Activated B cell treated with CpG ODN at 0.5 μM for 24 hours (primary cell): ENCODE measurements at places on chromosomes 4 and X.

GRCh38 chr4:24895461-24895860, 17.4 kb downstream of the CCDC149 start:
- DNase-seq: no peak

DNA sequence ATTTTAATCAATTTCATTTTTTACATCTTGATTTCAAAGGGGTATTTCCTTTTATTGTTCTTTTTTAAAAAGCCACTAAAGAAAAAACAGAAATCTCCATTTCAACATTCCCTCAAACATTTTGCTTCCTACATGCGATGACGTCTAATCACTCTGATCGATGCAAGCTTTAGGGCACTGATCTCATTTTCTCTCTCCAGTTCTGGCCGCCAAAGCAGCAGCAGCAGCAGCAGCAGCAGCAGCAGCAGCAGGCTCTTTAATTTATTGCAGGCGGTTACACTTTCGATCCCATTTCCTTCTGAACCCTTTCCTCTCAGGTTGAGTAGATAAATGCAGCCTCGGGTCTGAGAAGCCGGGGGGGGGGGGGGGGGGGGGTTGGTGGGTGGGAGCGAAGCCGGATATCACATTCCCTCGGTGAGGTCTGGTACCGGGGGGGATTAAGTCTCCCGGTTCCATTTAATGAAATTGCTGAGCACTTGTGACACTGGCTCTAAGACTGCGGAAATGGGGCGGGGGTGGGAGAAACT, 3.4 kb upstream of the PCDH7 start:
- no peak for DNase-seq

GRCh38 chr4:182197611-182198010, 45.6 kb upstream of the TENM3 start:
- no peak for DNase-seq

DNA sequence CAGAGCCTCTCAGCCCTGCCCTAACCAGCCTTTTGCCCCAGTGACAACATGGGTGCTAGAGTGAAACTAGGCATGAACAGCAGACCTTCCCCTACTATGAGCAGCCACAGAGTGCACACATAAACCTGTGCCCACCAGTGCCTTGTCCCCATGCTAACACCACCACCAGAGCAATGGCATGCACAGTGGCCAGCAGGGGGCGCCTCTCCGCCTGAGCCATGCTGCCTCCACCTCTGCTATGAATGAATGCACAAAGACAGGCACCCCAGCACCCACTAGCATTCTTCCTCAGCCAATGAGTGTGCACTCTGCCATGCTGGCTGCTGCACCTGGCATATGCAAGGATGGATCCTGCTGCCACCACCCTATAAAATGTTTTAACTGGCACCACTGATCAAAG, 286.9 kb upstream of the FGF16 start:
- DNase-seq: no peak

- DNase-seq: no peak
Observed at GRCh38 chr4:140254651-140255299, 100.8 kb upstream of the MAML3 start.

DNA sequence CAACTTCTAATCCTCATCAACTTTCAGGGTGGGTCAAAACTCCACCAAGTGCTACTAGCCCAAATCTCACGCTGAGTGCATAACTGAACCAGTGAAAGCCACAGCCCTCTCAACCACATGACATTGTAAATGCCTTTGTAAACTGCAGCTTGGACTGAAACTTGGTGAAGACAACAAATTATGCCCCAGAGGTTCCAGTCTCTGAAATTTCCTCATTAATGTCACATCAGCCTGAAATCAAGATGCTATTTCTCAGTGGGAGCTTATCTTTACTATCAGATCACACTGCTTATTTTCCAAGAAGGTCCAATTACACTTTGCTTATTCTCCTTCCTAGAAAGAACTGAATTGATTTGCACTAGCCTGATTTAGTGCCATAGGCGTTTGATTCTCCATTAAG, 46.6 kb downstream of the SOWAHB start:
- DNase-seq: no peak

DNA sequence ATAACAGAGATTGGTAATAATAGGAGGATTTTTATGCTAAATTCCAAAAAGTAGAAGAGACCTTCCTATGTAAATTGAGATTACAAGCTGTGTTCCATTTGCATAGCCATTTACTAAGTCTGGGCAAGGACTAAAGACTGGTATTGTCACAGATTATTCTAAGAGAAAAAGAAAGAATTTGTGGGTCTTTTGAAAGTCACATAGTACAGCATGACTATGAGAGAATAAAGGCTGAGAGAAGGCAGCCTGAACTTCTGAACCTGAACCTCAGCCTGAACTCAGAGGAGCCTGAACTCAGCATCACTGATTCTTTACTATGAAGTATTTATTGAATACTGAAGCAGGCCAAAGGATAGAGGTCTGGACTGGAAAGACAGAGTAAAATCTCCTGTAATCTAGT, 297.5 kb downstream of the STPG2 start:
- no peak for DNase-seq

GRCh38 chrX:68175562-68175961, 257.7 kb downstream of the OPHN1 start:
- DNase-seq: no peak

DNA sequence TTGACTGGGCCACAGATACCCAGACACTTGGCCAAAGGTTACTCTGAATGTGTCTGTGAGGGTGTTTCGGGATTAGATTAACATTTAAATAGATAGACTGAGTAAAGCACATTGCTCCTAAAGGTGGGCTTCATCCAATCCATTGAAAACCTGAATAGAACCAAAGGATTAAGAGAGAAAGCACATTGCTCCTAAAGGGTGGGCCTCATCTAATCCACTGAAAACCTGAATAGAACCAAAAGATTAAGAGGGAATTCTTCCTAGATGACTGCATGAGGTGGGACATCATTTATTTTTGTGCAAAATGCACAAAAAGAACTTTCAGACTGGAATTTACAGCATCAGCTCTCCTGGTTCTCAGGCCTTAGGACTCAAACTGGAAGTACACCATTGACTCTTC, 351.2 kb upstream of the PCDH10 start:
- DNase-seq: no peak

GRCh38 chr4:13888112-13888511, 260.6 kb upstream of the BOD1L1 start:
- DNase-seq: no peak

- DNase-seq: no peak
Observed at GRCh38 chrX:368811-369562, 17.7 kb downstream of the PPP2R3B start.

DNA sequence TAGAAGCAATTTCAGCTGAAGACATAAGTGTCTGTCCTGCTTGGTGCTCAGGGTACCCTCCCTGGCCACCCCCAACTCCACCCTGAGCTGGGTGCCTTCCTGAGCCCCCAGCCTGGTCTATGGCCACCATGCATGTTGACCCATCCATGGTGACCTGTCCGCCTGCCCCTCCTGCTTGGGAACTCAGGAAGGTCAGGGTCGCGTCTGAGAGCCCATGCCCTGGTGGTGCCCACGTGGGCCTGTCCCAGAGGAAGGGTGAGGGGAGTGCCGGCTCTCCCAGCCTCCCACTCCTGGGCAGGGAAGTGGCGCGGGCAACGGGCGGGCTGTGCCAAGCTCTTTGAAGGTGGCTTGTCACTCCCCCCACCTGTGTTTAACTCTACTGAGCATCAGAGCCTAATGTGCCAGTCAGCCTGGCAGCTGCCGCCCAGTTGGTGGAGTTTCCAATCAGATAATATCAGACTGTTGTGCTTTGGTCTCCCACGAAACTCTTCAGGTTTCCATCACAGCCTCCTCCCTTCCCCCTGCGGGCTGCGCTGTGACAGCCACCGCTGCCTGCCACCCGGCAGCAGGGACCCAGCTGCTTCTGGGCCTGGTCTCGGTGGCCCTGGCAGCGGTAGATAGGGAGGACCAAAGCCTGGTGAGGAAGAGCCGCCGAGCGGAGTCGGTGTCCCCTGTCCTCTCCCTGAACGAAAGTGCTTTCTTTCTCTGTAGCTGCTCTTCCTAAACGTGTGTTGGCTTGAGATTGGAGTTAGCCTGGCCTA, 4.8 kb downstream of the SH3BP2 start:
- DNase-seq: peak; percentile 35

GRCh38 chr4:176864238-176864637, 71.5 kb upstream of the VEGFC start:
- no peak for DNase-seq

DNA sequence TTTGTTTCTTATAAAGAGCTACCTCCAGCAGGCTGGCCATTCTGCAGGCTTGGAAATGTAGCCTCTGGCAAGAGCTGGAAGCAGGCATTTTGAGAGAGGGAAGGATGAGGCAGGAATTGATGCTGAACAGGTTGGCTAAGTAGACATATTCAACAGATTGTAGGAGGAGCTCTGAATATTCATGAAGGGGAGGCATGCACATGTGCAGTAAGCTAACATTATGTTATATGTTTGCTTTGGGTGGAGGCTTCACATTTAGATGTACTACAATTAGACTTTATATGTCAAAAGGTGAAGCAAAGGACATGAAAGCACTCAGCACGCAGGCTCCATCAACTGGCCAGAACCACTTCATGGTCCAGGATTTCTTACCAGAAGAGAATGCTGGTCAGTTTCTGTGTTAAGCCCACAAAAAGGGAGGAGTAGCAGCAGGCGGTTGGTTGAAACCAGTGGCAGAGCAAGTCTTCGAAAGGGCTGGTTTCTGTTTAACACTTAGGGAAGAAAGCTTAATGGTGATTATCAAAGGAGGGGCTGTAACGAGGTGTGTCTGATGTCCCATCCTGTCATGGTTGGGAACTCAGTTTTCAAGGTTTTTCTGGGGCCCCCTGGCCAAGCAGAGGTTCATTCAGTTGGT, 54.8 kb downstream of the FGFBP1 start:
- DNase-seq: no peak

- DNase-seq: no peak
Observed at GRCh38 chr4:127012549-127012948, 620.2 kb upstream of the INTU start.

- DNase-seq: no peak
Observed at GRCh38 chrX:111465669-111466068, 45.8 kb upstream of the SERTM2 start.

GRCh38 chr4:47642985-47643760, 158.1 kb downstream of the ATP10D start:
- no peak for DNase-seq

- no peak for DNase-seq
Observed at GRCh38 chr4:117847849-117848248, 186.4 kb upstream of the NDST3 start.

- DNase-seq: peak; percentile 33
Observed at GRCh38 chr4:47913861-47914219, 543 bp downstream of the NFXL1 start.

GRCh38 chr4:138055890-138056289, 186.3 kb downstream of the SLC7A11 start:
- DNase-seq: no peak

DNA sequence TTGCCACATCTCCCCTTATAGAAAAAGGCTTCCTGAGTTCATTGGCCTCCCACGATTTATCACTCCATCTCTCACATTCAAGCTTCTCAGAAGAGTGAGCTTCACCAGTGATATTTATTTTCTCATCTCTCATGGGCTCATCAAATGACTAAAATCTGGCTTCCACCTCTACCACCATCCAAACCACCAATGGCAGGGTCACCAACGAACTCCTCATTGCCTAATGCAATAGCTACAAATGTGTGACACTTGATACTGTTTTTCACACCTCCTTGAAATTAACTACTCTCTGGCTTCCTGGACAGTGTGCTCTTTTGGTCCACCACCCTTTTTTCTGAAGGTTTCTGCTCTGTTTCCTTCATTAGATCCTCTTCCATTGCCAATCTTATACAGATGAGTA, 129.0 kb downstream of the SH2D1A start:
- DNase-seq: no peak

DNA sequence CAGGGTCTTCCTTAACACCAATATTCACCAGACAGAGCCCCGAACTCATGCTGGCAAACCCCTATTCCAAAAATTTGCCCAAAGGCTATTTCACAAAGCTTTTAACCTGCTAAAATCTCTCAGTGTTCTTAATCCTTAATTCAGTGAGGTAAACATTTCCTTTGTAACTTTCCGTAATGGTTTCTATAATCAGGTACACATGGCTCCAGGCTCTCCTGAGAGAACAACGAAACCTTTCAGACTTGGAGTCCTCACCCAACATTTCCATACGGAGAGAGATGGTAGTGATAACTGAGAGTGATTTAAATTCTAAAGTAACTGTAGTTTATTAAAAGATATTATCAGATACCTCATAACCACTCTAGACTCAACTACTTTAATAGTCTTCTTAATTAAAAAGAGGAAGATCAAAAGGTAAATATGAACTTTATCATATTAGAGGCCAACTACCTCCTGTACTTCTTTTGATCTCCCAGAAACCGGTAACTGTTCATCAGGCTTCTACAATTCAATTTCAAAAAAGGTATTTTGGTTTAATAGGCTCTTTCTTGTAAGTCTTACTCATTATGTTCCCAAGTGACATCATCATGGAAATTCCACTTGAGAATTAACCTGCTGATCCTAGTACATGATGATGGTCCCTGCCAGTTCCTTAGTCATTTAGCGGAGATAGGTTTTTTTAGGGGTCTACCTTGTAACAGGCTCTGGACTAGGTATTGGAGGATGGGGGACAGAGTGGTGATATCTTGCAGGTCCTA, 91.4 kb upstream of the UCP1 start:
- no peak for DNase-seq

DNA sequence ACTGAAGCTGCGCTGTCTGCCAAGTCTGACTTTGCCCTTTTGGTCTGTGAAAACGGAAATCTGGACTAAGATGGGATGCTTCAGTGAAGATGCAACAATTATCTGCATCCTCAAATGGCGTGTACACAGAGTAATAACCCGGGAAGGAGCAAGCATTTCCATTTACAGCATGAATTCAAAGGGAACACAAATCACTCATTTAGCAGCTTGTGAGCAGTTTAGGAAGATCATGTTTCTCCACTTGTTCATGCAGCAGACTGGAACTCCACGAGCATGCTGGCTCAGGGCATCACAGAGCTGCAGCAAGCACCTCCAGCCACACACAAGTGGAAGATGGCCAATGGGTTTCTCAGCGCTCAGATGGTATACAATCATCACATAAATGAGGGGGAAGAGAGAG, 175.5 kb downstream of the NLGN4X start:
- DNase-seq: no peak

- DNase-seq: no peak
Observed at GRCh38 chr4:145881576-145881975, 57.0 kb downstream of the ZNF827 start.

DNA sequence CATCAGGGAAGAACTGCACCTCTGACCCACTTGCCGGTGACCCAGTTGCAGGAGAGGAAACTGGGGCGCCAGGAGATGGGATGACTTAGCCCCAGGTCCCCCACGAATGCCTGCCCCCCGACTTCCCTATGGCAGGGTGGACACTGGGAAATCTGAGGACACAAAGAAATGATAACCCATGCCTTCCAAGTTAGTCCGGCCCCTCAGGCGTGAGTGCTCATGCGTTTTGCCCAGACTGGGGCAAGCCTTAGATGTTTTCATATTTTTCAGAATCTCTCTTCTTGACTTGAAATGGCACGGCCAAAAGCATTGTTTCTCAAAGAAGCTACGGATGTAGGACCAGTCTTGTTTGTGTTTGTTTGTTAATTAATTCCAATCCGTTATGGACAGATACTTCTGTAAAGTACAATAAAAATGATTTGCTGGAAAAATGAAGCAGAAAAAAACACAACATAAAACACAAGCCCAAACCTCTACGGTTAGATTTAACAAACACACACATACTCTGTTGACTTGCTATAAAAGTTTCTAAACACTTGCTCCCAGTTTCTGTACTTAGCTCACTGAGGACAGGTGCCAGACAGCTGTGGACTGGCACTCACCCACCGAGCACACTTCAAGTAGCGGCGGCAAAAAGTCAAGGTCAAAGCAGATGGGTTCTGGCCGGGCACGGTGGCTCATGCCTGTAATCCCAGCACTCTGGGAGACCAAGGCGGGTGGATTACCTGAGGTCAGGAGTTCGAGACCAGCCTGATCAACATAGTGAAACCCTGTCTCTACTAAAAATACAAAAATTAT, 341.5 kb downstream of the BCOR start:
- no peak for DNase-seq
